ENCODE measurements at places on chromosomes 4 and X. TPM values are rescaled to one million over a fixed set of nuclear protein-coding genes. Genes with fewer than 3 reads are reported as not detected.

DNA sequence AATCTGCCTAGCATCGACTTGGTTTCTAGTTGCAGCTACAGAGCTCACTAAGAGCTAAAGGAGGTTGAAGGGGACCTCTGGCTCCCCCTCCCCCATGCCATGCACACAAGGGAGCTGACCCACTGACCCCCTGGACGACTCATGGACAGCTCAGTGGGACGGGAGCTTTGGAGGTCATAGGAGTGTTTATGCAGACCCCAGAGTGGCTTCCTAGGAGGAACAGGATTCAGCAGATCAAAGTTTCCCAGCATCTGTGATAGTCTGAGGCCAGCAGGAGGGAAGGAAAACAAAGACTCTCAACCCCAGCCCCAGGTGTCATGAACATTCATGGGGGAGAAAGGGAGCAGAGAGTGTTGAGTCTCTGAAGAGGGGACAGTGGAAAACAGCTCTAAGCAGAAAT is 104.4 kb downstream of the ARSF start:
- no peak for DNase-seq

DNA sequence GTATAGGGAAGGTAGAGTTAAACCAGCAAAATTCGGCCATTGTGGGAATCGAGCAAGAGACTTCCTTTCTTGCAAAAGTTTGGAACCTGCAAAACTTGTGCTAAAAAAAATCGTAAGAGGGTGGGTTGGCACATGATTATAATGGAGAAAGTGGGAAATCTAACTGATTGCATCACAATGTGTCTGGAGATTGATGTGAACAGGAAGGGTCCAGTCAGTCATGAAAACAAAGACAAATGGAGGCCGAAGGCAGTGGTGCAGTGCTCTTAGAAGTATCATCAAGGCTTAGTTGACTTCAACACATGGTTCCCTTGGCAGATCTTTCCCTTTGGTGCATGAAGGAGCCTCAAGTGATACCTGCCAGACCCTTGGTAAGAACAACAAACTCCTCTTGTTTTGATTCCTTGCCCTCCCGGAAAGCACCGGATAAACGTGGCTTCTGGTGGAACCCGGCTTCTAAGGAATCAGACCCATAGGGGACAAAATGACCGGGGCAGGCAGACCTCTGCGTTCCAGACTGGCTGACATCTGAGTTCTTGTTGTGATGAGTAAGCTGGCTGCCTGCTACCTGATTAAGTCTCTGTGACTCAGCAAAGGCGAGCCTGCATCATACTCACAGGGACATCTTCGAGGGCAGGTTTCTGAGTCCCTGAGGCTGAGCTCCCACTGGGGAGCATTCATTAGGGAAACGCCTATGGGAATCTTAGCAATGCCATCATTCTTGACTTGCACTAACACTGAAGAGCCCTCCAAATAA is 87.7 kb upstream of the MAP3K15 start:
- no peak for DNase-seq

Gene PAPSS1
- 81.3 TPM for total RNA-seq

Gene FGF2
- 39.1 TPM for total RNA-seq

- DNase-seq: no peak
Measured at GRCh38 chr4:82578935-82579334, 17.1 kb upstream of the TMEM150C start.

Gene HS6ST2
- 14.0 TPM for total RNA-seq

Gene NAA11
- not detected for total RNA-seq

DNA sequence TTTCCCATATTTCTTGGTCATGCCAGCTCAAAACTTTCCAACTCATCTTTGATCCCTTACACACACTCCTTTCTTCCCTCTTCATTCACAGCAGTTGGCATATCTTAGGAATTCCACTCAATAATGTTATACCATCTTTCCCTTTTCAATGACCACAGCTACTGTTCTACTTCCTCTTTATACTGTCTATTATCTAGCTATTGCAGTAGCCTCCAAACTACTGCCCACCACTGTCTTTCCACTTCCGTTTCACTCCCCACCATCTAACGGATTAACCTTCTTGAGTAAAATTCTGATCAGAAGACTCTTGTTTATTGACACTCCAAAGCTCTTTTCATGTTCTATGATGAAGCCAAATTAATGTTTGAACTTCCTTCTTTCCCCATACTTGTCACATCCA is 55.8 kb downstream of the ADAMTS3 start:
- no peak for DNase-seq

DNA sequence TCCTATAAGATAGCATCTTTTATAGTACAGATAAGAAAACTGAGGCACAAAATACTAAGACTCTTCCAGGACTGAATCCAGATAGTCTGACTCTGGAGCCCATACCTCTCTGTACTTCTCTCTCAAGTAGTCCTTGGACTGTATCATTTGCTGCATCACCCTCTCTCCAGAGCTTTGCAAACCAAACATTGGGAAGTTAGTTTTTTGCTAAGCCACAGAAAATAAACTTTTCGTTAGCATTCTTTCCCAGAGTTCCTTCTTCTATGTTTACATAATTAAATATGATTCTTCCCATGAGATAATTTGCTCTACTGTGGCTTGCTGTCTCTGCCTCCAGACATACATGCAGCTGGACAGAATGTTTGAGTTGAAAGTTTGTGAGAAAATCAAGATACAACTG is 22.0 kb downstream of the PPEF2 start:
- DNase-seq: no peak

DNA sequence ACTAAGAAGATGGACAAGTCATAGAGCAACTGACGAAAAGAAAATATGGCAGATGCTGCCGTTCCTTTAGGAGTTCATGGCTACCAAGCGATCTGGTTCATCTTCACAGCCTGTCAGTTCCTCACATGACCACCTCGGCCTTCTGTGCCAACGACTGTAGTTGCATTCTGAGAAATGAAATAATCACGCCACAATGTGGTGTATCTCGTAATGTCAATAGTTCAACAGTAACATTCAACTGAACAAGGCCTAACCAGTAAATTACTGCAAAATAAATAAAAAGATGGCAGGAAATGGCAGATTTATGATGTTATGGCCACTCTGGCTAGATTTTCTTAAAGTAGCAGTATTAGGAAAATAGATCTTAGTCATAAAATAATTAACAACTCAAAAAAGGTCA is 4.4 kb downstream of the GPRIN3 start:
- DNase-seq: no peak
